ENCODE measurements at places on chromosomes 2 and 18. TPM values are rescaled to one million over a fixed set of nuclear protein-coding genes. Genes with fewer than 3 reads are reported as not detected.
A peak's percentile ranks its signal among the peaks of the same experiment; 100 is the strongest.

GRCh38 chr18:46148810-46149209, 44.6 kb downstream of the HAUS1 start:
- DNase-seq, result peak; percentile 19

Gene ARHGAP15
- polyA plus RNA-seq, result 4.3 TPM

- no peak for DNase-seq
Observed at GRCh38 chr2:65583061-65583460, 150.7 kb upstream of the SPRED2 start.

Gene ADD2
- polyA plus RNA-seq, result 5.5 TPM

DNA sequence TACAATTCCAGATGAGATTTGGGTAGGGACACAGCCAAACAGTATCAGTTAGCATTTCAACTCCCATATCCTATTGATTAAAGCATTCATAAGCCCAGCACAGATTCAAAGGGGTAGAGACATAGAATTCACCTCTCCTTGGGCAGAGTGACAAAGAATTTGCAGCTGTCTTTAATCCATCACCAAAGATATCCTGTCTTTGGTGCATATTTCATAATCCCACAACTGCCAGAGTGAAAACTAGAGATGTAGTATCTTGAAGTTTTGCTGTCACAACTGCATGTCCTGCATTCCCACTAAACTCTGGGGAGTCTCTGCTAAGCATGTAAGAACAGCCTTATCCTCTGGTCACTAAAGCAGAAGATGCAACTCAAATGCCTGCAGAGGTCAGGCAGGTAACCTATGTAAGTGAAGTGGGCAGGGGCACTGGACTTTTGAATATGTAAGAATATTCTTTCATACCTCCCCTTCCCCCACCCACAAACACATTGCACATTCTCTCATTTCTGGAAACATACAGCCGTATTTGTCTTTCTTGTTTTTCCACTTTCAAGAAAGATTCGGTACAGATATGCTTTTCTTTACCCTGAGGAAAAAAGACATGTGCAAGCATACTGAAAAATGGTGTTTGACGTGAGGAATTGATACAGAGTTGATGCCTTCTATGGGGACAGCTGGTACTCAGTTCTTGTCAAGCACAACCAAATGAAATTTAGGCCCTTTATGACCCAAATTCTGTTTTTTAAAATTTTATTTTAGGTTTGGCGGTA, 283.1 kb downstream of the SP3 start:
- no peak for DNase-seq

Gene COLEC12
- polyA plus RNA-seq, result 28.1 TPM

GRCh38 chr18:48728204-48728833, 189.5 kb downstream of the CTIF start:
- DNase-seq, result no peak

GRCh38 chr2:169757778-169758177, 24.1 kb downstream of the KLHL23 start:
- no peak for DNase-seq

Measured in right renal pelvis (tissue), 4 donors.